ENCODE measurements at places on chromosomes 2 and 18.

GRCh38 chr2:217219164-217219520 lies 359.3 kb upstream of the TNP1 start:
- no peak for DNase-seq

DNA sequence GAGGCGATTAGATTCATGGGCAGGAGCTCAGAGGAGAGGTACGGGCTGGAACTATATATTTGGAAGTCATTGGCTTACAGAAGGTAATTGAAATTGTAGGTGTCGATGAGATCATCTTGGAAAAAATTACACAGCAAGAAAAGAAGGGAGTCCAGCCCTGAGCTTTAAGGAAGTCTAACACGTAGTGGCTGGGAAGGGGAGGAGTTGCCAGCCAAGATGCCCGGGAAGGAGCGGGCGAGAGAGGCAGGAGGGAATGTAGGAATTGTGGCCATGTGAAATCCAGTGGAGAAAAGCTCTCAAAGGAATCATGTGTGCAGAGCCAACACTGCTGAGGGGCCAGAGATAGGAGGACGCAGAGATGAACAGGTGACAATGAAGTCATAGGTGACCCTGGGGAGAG lies 25.6 kb upstream of the SCYGR1 start:
- DNase-seq: no peak

GRCh38 chr2:51795248-51795888 lies 763.4 kb upstream of the NRXN1 start:
- DNase-seq: no peak

- DNase-seq: no peak
Measured at GRCh38 chr2:39530411-39530866, 93.4 kb upstream of the MAP4K3 start.

DNA sequence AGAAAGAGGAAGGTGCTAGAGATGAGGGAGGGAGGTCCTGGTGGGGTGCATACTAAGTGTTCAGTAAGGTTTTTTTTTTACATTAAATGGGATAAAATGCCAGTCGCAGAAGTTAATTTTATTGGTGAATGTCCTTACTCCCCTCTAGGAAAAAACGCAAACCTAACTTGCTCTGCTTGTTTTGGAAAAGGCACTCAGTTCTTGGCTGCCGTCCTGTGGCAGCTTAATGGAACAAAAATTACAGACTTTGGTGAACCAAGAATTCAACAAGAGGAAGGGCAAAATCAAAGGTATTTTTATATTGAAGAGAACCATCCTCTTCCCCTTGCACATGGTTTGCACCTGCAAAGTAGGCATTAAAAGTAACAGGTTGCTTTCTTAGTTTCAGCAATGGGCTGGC lies 12.7 kb upstream of the IL18R1 start:
- DNase-seq: no peak

DNA sequence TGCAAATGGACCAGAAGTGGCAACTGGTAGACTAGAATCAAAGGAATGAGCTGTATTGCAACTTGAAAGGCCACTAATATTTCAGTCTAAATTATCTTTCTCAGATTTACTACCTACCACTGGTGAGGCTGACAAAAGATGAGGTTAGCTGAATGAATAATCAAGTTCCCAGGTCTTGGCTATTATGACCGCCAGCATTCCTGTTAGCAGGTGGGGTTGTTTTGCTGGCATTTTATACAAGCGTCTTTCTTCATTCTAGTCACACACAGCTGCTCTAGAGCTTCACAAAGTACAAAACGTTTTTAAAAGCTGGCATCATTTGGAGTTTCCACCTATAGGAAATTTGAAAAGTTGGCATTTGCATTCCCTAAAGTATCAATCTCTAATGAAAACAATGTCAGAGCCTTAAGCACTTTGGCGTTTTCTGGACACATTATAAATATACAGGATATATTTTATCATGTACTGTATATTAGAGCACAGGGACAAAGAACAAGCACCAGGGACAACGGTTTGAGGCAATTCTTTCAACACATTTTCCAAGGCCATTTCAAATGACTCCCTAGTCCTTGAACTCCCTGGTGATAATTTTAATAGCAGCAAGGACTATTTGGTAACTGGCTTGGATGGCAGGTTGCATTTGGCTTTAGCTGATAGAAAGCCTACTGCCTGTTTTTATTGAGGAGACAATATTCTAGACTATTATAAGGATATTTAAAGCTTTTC lies 410.2 kb upstream of the CHST9 start:
- no peak for DNase-seq

DNA sequence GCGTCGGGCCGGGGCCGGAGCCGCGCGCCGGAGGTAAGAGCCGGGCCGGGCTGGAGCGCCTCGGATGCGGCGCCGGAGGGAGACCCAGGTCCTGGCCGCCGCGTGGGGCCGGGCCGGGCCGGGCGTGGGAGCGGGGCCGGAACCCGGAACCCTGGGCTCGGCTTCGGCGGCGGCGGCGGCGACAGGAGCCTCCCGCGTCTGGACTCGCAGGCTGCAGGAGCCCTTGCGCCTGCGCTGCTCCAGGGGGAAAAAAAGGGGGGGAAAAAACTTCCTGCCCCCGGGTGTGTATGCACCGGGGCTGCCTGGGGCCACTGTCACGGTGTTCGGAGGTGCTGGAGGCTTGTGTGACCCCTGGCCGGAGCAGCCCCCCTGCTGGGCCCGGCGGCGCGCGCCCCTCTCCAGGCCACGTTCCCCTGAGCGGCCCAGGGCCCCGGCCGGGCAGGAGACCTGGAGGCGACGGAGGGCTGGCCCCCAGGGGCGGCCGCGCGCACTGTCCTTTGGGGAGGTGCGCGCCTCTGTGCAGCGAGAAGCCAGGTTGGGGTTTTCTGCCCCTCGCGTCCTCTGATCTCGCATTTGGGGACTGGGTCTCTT lies 864 bp downstream of the KLHL29 start:
- peak; percentile 72 for DNase-seq

- no peak for DNase-seq
Measured at GRCh38 chr2:172398440-172398839, 28.9 kb upstream of the ITGA6 start.

DNA sequence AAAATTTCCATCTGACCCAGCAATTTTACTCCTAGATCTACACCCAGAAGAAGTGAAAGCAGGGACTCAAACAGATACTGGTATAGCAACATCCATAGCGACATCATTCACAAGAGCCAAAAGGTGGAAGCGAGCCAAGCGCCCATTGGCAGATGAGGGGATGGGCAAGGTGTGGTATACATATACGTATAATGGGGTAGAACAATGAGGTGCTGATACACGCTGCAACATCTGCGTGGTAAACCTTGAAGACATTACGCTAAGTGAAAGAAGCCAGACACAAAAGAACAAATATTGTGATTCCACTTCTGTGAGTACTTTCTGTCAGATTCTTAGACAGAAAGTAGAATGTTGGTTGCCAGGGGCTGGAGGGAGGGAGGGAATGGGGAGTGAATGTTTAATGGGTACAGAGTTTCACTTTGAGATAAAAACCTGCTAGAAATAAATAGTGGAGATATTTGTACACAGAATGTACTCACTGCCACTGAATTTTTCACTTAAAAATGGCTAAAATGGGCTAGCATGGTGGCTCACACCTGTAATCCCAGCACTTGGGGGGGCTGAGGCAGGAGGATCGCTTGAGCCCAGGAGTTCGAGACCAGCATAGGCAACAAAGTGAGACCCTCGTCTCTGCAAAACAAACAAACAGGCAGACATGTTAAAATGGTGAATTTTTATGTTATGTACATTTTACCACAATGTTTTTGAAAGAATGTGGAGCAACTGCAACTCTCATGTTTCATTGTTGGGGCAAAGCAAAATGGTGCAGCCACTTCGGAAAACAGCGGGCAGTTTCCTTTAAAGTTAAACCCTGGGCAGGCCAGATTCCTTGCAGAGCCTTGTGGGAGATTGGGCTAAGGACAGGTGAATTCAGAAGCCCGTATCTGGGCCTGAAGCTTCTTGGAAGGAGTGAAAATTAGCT lies 103.4 kb upstream of the MYCN start:
- no peak for DNase-seq

GRCh38 chr2:39545957-39546356 lies 108.9 kb upstream of the MAP4K3 start:
- no peak for DNase-seq

DNA sequence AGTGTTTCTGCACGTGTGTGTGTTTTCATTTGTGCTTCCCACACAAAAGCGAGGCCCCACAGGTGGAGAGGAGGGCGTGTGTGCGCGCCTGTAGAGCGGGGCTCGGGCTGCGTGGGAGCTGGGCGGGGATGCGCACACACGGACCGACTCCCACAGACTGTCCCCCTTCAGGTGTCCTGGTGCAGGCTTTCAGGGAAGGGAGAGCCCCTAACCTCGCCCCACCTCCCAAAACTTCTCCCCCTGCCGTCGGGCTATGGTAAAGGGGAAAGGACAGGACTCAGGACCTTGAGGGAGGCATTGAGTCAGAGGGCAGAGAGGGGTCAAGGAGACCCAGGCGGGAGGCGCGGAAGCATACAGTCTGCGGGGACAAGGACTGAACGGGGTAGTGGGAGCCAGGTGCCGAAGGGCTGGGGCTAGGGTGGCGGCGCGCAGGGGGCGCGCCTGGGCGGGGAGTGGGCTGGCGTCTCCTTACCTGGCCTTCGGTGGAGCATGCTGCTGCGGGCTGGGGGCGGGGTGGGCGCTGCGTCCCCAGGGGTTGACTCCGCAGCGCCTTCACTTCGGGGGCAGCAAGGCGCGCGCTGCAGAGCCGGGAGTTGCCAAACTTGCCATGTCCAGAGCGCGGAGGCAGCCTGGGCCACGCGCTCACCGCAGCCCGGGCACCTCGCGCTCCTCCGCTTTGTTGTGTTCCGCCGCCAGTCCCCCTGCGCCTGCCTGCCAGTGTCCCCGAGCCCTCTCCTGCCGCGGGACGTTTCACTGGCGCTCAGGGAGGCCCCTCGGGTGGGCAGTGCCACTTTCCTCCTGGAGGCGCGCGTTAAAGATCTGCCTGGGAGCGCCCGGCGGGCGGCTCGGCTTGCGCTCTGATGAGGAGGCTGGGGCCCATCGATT lies 302.0 kb downstream of the NCKAP5 start:
- DNase-seq: no peak

- DNase-seq: no peak
Measured at GRCh38 chr2:57908736-57909161, 137.9 kb upstream of the VRK2 start.

GRCh38 chr2:219510512-219511135 lies 3.7 kb upstream of the ASIC4 start:
- DNase-seq: no peak

- DNase-seq: no peak
Measured at GRCh38 chr2:197675711-197676188, 363 bp upstream of the RFTN2 start.

- DNase-seq: no peak
Measured at GRCh38 chr2:33632831-33633230, 33.7 kb upstream of the FAM98A start.

DNA sequence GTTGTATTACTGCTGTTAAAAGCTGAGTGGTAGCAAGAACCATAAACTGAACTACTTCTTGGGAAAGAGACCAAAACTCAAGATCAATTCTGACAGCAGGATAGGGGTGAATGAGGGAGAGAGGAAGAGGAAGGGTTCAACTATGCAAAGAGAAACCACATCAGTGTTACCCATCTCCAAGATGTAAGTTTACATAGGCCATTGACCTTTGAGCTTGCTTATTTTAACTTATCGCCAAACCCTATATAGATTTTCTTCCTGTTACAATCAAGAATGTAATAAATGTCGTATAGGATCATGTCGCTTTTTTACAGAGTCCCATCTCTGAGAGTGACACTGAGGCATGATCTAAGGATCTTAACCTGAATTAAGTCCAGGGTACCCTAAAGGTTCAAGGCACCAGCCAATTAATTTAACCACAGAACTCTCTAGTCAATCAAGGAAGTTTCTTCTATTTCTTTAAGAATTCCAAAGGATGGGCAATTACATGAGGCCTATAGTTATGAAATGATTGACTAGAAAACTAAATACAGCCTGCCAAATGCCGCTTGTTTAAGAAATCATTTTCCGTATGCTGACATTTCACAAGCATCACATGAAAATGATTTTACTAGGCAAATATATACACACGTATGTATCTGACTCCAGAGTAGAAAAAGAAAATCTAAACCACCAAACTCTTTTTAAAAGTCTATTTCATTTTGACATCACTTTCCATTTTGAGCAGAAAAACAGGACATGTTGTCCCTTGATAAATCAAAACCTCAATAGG lies 11.8 kb downstream of the RND3 start:
- DNase-seq: no peak

GRCh38 chr18:5503740-5504139 lies 40.1 kb downstream of the EPB41L3 start:
- DNase-seq: no peak

DNA sequence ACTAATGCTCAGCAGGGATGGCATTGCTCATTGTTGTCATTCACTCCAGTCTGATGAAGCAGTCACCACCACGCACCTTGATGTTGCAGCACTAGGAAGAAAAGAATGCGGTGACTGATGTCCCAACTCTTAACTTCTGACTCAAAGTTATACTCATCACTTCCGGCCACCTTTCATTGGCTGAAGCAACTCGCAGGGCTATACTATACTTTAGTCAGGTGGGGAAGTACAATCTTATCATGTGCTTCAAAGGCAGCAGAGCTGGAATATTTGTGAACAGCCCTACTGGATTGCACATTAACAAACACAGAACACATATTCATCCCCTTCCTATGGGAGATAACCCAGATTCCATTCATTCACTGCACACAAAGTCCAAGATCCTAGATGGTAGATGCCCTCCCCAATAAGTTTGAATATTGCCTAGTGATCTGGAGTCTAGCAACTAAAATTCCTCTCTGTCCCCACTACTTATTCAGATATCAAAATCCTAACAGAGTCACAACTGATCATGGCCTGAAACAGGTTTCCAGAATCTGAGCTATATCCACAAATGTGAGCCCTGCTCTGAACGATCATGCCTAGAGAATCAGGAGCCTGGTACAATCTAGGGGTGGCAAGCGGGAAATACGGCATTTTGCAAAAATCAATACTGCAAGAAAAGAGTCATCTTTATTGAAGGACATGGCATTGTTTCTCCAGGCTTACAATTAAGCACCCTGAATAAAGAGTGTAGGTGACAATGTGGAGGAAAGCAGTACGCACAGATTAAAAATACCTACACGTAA lies 3.4 kb upstream of the SPATS2L start:
- no peak for DNase-seq

GRCh38 chr2:190847504-190848081 lies 33.0 kb upstream of the GLS start:
- DNase-seq: no peak

DNA sequence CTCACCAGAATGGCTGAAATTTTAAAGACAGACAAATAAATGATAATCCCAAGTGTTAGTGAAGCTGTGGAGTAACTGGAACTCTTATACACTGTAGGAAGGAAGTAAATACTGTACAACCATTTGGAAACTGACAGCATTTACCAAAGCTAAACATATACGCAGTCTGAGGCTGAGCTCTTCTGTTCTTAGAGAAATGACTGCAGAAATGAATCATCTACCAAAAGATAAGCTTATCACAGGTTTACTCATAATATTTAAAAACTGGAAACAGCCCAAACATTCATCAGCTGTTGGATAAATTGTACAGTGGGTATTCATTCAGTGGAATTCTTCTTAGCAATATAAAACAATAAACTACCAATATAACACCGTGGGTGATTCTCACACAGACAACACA lies 218.2 kb upstream of the RAB12 start:
- no peak for DNase-seq

Data from upper lobe of right lung (tissue), 1 donor.